ENCODE measurements at places on chromosomes 16 and 17. TPM values are rescaled to one million over a fixed set of nuclear protein-coding genes. Genes with fewer than 3 reads are reported as not detected.

The CLDN7 gene
- 5.9 TPM for total RNA-seq

The CBFA2T3 gene
- 2.4 TPM for total RNA-seq

The TM4SF5 gene
- total RNA-seq, result not detected

DNA sequence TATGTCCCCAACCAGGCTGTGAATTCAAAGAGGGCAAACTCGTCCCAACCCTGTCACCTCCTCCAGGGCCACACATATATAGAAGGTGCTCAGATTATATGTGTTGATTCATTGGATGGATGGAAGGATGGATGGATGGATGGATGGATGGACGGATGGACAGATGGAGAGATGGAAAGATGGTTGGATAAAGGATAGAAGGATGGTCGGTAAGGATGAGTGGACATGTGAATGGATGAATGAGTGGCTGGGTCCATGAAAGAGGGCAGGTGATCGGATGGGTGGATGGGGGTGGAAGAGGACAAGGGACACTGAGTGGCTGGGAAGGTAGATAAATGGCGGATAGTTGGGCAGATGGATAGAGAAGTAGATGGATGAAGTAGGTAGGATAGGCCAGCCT lies 30.1 kb downstream of the TRPV3 start:
- DNase-seq, result no peak

- no peak for DNase-seq
These were observed 40.3 kb downstream of the NDE1 start for GRCh38 chr16:15690296-15690695.

Measured in tibial nerve (tissue), 4 donors.